ENCODE measurements at places on chromosomes 5 and 9. TPM values are rescaled to one million over a fixed set of nuclear protein-coding genes. Genes with fewer than 3 reads are reported as not detected.

MAMDC4 gene
- total RNA-seq = 5.0 TPM

HRH2 gene
- total RNA-seq = 15.3 TPM

SH3RF2 gene
- total RNA-seq = 3.1 TPM

MYOT gene
- 7.1 TPM for total RNA-seq

PCDHB11 gene
- total RNA-seq = 8.1 TPM

EFNA5 gene
- 11.5 TPM for total RNA-seq

WDR36 gene
- total RNA-seq = 16.7 TPM

Measured in aorta (tissue), 5 donors.